ENCODE measurements at places on chromosomes 5 and 9.

DNA sequence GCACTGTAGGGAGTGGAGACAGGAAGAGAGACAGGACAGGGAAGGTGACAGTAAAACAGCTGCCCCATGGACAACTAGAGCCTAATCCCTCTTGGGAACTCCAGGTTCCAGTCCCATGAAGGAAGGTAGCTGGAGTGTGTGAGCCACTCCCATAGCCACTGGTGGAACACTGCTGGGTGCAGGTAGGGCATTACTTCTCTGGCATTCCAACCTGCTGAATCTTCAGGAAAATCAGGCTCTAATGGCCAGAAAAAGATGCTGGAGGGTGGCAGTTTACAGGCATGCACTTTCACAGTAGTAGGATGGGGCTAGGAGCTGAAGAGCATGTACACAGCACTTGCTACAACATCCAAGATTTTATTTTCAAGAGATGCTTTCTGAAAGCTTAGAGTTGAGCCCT lies 259.4 kb downstream of the AUH start:
- DNase-seq = no peak

GRCh38 chr5:97127727-97128126 lies 14.7 kb downstream of the LIX1 start:
- no peak for DNase-seq

DNA sequence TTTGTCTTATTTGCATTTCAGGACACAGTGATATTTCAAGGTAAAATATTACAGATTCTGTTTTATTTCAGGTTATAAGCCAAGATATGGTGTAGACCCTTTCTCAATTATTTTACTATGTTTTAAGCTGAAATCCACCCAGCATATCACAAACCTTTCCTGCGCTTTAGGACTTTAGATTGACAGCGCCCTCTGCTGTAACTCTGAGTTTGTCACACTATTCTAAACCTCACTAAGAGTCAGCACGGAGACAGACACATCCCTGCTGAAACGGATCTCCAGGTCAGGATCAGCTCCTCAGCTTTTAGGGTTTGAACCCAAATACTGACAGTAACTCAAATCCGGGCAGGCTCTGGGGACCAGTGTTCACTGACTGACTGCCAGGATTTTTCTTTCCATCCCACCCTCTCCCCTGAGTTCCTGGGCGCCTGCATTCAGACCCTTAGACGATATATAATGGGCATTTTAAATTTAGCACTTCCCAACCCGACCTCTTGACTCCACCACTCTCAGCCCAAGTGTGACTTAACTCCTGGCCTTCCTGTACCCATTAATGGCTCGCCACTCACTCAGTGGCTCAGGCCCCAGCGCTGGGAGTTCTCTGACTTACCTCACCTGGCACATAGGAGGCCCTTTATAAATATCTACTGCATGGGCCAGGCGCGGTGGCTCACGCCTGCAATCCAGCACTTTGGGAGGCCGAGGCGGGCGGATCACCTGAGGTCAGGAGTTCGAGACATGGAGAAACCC lies 33.5 kb downstream of the TLX3 start:
- DNase-seq = no peak

DNA sequence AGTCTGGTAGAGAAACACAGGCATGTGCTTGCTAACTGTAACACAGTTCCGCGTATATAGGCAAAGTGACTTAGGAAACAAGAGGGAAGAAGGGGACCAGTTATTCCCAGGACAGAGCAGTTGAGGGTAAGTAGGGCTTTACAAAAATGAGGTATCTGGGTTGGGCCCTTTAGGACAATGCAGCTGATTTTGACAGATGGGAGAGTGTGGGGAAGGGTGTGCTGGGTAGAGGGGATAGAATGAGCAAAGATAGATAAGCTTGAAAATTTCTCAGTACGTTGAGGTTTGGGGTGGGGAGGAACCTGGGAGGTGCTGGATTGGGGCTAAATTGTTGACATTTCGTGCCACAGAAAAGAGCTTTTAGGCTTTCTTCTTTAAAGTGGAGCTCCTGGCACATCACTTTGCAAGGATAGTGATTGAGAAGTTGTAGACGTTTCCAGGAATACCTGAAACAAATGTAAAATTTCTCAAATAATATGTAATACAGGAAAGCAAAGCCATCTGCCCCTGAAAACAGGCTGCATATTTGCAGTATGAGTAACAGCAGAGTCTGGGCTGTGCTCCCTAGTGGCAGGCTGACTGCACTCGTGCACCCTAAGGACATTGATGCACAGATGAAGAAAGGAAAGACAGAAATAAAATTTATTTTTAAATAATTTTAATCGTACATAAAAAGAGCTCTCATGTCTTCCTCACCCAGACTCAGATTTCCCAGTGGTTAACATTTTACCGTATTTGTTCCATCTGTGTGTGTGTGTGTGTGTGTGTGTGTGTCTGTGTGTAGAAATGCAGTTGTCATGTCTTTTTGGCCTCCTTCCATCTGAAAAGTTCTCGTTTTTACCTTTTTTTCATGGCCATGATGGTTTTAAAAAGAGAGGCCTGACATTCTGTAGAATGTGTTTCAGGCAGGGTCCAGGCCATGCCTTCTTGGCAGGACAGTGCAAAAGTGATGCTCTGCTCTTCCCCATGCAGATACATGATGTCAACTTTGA lies 144.9 kb upstream of the DMRT1 start:
- no peak for DNase-seq

GRCh38 chr5:123545506-123545905 lies 33.5 kb downstream of the CSNK1G3 start:
- no peak for DNase-seq

All from activated CD8-positive, alpha-beta memory T cell treated with anti-CD3 and anti-CD28 coated beads for 1 hour (primary cell).